ENCODE measurements at places on chromosomes 16 and 17.

GRCh38 chr16:24013864-24014645 lies 178.3 kb downstream of the PRKCB start:
- peak; percentile 33 for DNase-seq

GRCh38 chr17:33944412-33944811 lies 310.7 kb upstream of the CCL2 start:
- DNase-seq: no peak

DNA sequence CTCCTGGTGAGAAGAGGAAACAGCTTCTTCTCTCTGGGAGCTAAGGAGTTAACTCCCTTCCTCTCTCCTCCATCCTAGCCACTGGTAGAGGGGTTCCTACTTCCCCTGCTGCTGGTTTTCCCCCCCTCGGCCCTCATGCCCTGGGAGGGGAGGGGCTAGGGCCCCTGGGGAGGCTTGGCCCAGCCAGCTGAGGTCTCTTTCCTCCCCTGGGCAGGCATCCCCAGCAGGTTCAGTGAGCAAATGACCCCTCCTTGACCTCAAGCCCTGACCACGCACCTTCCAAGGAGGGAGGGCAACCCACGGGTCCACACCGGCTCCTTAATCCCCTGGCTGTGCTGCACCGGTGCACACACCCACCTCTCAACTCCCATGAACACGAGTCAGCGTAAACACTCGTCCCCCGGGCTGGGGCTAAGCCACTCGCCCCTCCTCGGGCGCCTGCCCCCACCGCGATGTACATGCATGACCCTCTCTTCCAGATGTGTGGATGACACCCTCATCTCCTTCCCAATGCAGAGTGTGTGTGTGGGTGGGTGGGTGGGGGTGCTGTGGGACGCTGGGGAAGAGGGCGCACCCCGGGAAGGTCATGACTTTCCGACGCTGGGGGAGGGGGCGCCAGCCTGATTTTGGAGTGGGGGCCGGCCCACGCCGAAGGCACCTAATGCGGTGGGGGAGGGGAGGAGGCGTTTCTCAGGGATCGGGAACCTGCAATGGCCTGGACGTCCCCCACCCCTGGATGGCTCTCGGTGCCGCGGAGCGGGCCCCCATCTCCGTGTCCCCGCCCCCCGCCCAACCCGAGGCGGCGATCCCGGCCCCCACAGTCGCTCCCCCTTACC lies 33.7 kb downstream of the SRCIN1 start:
- no peak for DNase-seq

DNA sequence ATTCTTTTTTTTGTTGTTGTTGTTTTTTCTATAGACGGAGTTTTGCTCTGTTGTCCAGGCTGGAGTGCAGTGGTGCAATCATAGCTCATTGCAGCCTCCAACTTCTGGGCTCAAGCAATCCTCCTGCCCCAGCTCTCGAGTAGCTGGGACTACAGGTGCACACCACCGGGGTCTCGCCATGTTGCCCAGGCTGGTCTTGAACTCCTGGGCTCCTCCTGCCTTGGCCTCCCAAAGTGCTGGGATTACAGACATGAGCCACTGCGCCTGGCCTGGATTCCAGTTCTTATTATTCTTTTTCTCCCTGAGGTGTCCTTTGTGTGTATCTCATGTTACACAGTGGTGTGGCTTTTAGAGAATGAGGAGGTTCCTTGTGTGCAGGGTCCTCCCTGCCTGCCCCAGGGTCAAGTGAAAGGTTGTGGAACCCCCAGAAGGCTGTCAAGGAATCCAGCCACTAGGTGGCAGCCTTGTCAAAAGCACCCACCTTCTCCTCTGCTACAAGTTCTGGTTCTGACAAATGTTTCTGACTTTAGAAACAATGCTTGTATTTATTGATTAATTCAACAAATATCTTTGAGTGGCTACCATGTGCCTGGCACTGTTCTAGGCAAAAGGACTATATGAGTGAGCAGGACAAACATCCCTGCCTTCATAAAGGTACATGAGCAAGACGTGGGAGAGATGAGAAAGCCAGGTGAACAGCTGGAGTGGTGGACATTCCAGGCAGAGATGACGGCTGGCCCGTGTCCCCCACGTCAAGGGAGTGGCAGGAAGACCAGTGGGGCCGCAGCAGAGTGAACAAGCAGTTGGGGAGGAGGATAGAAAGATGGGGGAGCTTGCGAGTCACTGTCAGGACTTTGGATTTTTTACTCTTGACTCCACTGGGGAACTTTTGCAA lies 112.4 kb downstream of the SPECC1 start:
- peak; percentile 62 for DNase-seq

GRCh38 chr17:37179893-37180292 lies 195.9 kb upstream of the C17orf78 start:
- no peak for DNase-seq

DNA sequence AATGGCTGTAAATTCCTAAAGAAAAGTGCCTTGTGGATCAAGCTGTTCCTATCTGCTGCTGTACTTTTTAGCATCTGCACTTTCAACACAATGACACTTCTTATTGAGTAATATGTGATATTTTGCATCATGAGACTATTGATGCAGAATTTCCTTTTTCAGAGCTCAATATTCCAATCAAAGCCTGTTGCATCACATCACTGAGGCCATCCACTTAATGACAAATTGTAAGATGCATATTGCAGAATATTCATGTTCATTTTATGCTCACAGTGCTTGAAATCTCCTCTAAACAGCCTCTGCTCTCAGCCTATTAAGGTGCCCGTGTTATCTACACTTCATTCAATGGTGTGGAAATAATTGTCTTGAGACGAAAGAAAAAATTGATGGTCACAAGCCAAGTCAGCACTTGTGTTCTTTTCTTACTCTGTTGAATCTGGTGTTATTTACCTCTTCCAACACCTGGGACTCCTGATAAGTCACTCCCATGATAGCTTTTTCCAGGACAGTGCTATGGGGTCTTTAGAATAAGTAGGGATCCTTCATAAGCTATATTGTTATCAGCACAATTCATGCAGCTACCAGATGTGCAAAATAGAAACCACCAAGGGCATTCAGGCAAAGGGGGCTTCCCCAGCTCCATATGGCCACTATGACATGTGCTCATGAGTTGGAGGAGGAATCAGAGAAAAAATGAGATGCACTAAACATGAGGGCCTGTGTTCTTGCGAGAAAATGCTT lies 9.3 kb upstream of the SKAP1 start:
- no peak for DNase-seq

DNA sequence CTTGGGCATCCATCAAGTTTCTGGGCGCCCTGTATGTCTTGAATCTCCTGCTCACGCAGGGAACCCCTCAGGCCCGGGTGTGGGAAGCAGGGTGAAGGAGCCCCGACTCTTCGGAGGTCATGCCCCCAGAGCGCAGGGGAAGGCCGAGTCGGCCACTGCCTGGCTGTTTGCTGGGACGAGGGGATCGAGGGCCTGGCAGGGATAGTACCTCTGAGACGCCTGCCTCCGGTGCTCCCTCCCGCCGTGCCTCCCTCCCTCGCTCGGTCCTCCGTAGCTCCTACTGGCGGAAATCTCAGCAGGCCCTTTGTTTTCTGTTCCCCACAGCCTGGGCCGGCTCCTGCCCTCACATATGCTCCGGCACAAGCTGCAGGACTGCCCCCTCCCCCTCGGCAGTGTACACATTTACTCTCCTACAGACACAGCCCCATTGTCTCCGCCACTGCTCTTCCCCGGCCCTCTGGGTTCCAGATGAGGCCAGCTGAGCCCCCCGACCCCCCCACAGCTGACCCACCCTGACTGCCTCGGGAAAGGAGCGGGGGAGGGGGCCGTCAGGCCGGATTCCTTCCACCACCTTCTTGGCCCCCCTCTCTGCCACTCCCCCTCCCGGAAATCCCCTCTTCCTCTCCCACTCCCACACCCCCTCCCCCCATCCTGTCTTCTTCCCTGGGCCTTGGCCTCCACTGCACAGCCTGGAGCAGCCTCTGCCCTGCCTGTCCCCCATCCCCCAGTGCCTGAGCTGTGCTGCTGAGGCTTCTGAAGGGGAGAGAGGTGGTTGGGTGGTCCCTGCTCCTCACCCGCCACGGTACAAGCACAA lies 1.4 kb downstream of the TRAF4 start:
- no peak for DNase-seq

DNA sequence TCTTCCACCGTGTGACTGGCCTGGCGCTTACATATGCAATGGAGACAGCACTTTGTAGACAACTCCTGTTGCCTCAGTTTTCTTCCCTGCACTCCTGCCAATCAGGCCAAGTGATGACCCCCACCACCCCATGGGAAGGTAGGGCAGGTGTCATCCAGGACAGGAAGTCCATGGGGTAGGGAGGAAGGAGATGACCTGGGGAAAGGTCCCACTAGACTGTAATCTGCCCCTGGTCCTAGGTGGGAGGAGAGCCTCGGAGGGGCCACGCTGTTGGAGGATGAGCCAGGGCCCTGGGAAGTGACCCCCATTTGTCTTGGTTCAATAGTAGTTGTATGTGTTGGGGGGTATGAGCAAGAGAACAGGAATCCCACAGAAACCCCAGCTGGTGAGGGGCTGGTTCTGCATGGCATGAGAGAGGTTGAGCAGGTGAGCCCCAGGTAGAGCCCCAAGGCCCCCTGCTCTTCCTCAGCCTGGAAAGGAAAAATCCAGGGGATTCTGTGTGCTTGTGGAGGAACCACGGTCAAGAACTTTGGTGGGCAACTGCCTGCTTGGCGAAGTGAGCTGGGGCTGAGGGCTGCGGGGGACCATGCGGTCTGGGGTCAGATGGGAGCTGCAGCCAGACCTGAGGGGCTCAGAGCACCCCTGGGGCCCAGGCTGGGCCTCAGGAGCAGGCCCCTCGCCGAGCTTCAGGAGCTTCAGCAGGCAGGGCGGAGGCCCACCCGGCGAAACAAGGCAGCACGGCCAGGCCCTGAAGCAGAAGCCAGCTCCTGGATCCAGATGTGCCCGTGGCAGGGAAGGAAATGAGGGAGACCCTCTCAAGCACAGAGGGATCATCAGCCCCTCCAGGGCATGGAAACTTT lies 50.7 kb downstream of the NT5M start:
- DNase-seq: no peak

DNA sequence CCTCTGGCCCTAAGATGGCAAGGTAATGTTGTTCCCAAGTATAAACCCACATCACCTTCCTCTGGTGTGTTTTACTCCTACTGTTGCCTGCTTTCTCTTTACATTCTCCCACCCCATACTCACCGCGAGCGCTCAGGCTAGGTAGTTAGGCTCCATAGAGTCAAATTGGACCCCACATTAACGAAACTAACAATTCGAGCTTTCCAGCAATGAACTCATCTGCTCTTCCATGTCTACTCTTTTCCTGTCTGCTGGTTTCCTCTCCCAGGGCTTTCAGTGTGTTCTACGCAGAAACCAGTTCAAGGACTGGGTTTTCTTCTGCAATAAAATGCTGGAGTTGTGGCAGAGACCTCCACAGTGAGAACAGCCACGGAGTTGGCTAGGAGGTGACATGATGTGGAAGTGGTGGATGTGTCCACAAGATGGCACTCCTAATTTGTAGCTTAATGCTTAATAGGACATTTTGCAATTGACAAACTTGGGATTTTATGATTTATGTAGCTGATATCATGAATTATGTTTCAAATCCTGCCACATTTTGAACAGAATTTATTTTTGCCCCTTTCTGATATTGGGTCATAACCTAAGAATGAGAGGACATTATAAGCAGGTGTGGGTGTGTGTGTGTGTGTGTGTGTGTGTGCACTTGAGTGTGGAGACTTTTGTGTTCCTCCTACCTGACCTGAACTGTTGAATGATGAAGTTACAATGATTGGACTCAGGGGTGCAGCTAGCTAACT lies 2.2 kb upstream of the UQCRC2 start:
- no peak for DNase-seq

DNA sequence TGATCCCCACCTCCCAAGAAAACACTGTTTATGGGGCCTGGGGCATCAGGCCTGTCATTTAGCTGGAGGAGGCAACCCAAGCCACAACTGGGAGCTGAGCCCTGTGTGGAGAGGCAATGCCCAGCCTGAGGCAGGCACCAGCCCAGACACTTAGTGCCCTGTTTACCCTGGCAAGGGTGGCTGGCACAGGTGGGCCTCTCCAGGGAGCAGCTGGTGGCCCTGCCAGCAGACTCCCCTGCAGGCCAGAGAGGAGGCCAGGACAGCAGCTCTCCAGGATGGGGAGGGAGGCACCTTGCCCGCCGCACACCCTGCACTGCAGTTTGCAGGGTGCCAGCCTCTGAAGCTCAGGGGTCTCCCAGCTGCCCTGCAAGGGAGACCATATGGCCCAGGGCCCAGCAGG lies 9.1 kb upstream of the TMEM92 start:
- DNase-seq: no peak

- DNase-seq: no peak
Measured at GRCh38 chr16:88599092-88599733, 29.0 kb downstream of the ZC3H18 start.

GRCh38 chr17:13957636-13958035 lies 111.7 kb upstream of the COX10 start:
- DNase-seq: no peak

- DNase-seq: no peak
Measured at GRCh38 chr17:61196302-61196704, 203.3 kb upstream of the TBX2 start.

Data from stimulated activated CD4-positive, alpha-beta T cell treated with anti-CD3 and anti-CD28 coated beads, Interleukin-12 subunit alpha, Interleukin-12 subunit beta, amount 100 ng/mL, for 24 hours (primary cell).